Activated CD4-positive, alpha-beta T cell treated with anti-CD3 and anti-CD28 coated beads, Interleukin-2, amount 10 ng/mL, durations not matched to agents 7 days and 5 days (primary cell): ENCODE measurements at places on chromosomes 3 and 15. TPM values are rescaled to one million over a fixed set of nuclear protein-coding genes. Genes with fewer than 3 reads are reported as not detected.

GRCh38 chr3:54875596-54876268 is 52.1 kb downstream of the LRTM1 start:
- DNase-seq: no peak

- no peak for DNase-seq
Measured at GRCh38 chr15:51874751-51875644, 45.5 kb downstream of the TMOD3 start.

Gene TP63
- 0.17 TPM for total RNA-seq

DNA sequence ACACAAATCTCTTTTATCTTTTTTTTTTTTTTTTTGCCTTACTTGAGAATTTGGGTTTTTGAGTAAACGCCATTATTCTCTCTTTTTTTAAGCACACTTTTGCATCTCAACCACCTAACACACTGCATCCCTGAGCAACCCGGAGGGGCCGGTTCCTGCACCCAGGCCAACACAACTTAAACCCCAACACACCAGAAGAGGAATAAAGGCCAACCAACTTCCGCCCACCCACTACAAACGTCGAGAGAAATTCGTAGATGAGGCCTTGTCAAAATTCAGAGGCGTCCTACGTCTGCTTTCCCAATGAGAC is 389 bp upstream of the CCNB2 start:
- DNase-seq: no peak

DNA sequence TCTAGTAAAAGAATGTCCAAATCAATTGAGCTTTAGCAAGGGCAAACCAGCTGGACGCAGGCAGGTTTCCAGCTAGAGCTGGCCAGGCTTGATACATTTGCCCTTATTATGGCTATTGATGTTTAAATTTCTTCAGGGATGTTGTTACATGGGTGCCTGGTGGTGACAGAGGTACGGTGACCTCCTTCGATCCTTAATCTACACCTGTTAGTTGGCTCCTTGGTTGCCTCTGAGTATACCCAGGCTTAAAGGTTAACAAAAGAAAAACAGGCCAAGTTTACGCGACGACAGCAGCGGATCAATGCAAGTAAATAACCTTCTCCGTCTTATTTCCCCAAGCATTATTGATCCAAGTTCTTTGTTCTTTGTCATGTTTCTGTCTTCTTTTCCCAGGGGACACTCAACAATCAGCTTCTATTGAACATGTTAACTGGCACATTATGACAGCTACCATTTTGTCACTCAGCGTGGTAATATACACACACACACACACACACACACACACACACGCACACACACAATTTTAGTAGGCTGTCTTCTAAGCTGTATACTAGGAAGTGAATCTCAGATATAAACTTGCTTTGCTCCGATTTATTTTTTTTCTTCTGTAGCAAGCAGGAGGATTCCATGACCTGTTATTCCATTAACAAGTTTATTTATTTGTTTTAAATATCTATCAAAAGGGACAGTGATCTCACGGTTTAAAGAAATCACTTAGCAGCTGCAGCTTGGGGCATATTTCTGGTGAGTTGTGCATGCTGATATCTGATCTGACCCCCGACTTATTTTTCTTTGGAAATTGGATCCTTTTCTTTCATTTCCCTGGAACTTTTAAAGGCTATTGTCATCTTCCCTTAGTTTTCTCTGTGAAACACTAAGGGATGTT is 844.7 kb downstream of the MCTP2 start:
- DNase-seq: no peak

GRCh38 chr15:87115795-87116194 is 1036.1 kb downstream of the AGBL1 start:
- DNase-seq: no peak

Gene KCNAB1
- total RNA-seq: not detected

DNA sequence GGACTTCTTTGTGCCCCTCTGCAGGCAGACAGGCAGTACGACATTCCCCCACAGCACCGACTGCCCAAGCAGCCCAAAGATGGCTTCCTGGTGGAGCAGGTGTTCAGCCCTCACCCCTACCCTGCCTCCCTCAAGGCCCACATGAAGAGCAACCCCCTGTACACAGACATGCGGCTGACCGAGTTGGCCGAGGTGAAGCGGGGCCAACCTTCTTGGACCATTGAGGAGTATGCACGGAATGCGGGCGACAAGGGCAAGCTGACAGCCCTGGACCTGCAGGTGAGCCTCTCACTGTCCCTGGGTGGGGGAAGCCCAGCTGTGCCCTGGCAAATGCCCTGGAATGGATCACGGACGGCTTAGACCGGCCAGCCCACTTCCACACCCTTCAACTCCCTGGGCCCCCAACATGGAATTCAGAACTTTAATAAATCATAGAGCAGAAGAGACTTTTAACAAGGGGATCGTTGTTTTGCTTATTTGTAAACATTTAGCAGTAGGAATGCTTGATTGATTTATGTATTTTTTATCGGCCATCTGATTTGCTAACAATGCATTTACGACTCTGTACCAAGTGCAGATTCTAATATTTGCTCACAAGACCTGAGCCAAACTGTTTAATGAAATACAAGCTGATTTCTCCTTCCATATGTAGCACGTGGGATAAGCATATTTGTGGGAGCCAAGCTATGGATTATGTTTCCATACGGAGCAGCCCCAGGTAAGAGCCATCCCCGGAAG is 31.1 kb downstream of the MINAR1 start:
- DNase-seq: no peak

Gene LRRK1
- 0.45 TPM for total RNA-seq
